ENCODE measurements at places on chromosomes 12 and 14.

- no peak for DNase-seq
These were observed 40.4 kb downstream of the TSPAN9 start for GRCh38 chr12:3117591-3118015.

DNA sequence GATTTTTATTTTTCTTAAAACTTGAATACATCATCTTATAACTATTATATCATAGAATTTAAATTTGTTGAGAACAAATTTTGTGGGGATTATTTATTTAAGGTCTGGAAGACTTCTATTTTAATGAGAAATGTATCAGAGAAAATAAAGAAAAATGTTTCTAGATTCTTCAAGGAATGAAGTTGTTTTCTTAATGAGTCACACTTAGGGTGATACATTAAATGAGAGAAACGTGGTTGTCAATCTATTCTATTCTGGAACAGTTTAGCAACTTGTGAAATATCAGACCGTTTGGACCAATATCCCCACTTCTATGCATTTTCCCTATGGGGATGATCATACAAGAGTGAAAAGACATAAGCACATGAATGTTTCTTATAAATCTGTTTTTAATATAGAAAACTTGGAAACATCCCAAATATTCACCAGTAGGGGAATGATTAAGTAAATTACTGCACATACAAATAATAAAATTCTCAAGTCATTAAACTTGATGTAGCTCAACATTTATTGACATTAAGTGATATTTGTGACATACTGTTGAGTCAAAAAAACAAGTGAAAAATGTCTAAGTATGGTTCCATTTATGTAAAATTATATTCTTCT, 88.5 kb downstream of the E2F7 start:
- DNase-seq: no peak

- no peak for DNase-seq
These were observed 244.7 kb downstream of the C12orf75 start for GRCh38 chr12:105575235-105575634.

GRCh38 chr12:11958221-11959091, 112.3 kb upstream of the BCL2L14 start:
- DNase-seq: peak; percentile 82

- DNase-seq: no peak
These were observed 51.8 kb upstream of the LRTM2 start for GRCh38 chr12:1768615-1769014.

- no peak for DNase-seq
These were observed 151.8 kb upstream of the NPAS3 start for GRCh38 chr14:32786886-32787285.

All from RCC 7860 (cell line).